ENCODE measurements at places on chromosomes 13 and 19.

DNA sequence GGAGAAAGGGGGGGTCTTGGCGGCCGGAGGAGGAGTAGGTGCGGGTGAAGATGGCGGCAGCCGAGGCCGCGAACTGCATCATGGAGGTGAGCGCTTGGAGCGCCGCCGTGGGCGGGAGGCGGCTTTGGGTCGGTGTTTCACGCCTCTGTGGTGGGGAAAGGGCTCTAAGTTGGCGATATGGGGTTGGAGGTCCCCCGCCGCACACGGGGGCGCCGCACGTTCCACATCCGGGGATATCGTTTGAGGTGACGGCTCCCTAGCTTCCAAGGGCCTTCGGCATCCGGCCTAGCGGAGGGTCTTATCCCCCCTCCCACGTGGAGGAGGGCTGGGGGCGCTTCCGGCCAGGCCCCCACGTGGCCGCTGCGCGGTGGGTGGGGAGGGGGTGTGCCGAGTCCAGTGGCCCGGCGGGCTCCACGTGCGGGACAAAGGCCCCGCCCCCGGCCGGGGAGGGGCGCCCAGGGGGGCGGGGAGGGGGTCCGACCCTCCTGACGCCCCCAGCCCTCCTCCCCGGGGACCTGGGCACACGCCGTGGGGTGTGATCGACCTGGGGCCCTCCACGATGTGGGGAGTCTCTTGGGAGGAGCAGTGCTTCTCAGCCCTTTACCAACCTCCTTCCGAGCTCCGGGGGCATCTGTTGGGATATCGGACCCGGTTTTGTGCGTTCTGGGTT lies at the start of gene PRMT1:
Gene PRMT1 (plus strand): TSS at position 41 of the 670 bp plus-strand sequence. CDS start 10 bp downstream, at position 51.
- DNase-seq, result peak; percentile 20

DNA sequence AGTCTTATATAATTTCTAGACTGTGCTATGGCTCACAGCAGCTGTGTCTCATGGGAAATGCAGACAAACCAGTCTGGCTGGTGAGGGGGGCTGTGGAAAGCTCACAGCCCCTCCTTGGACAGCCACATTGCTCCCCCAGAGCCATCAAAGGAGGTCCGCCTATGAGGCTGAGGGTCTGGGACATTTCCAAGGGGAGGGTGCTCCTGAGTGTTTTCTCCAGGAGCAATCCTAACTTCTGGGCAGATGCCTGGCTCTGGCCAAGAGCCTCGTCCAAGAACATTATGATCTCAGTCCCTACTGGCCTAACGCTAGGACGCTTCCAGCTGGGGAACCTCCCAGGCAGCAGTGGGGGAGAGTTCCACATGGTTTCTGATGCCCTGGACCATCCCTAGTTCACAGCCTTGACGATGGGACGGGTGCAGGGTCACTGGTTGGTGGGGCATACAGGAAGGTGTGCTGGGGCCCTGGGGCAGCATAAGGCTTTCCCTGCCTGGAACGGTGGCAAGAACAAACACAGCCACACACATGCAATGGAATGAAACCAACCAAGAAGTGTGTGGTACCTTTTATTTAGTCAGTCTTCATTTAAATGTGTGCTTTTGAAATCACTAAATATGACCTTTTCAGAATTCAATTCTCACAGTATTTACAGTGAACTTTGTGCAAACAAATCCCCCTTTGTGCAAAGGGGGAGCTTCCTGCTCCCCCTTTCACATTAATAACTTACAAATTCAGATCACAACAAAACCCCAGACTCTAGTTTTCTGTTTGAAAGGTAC lies 60.6 kb downstream of the CDADC1 start:
- DNase-seq, result peak; percentile 56

GRCh38 chr13:66951426-66951825 lies 278.7 kb downstream of the PCDH9 start:
- DNase-seq, result no peak

GRCh38 chr13:35768551-35768950 lies 292.1 kb upstream of the MAB21L1 start:
- peak; percentile 94 for DNase-seq

DNA sequence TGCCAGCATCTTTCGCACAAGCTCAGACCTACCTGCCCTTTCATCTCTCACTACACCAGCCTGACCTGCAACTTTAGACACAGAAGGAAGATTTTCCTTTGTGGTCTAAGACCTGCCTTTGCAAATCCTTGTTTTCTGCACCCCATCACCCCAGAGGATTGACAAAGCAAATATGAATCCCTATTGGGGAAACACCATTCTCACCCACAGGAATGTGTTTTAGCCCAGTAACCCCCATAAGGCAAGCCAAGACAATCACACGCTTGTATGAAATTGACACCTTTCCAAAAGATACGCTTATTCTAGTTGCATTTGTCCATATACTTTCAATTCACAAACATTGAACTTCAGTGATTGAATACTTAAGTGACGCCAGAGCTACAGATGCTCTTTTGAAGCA lies 55.7 kb downstream of the SPATA13 start:
- no peak for DNase-seq

DNA sequence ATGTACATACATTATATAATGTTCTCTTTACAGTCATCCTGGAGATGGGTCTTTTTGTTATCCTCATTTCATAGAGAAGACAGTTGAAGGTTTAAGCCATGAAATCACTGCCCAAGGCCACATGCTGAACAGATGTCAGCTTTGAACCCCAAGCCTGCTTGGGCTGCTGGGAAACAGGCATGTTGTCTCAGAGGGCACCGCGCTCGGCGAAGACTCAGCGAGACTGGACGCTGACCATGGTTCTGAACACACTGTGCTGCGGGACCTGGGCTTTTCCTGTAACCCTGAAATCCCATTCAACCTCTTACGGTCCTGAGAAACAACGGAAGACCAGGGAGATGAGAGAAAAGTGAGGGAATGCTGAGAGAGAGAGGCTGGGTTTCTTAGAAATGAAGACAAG lies 27.3 kb downstream of the LRFN3 start:
- DNase-seq, result peak; percentile 66

DNA sequence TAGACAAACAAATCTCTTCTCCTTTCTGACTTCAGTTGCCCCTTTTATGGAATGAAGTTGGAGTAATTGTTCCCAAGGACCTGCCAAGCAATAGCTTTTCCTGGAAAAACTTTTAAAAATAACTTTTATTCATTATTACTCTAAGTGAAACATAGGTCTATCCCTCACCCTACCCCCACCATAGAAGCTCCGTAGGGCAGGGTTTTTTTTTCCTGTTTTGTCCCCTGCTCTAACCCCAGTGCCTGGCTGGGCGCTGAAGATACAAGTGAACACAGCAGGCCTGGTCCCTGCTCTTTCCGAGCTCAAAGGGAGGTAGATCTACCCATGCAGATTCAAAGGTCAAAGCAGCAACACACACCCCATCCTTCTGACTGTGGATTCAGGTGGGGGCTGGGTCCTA lies 8.7 kb upstream of the GNG8 start:
- DNase-seq, result no peak

- no peak for DNase-seq
Observed at GRCh38 chr19:39727070-39727800, 10.6 kb downstream of the CLC start.

DNA sequence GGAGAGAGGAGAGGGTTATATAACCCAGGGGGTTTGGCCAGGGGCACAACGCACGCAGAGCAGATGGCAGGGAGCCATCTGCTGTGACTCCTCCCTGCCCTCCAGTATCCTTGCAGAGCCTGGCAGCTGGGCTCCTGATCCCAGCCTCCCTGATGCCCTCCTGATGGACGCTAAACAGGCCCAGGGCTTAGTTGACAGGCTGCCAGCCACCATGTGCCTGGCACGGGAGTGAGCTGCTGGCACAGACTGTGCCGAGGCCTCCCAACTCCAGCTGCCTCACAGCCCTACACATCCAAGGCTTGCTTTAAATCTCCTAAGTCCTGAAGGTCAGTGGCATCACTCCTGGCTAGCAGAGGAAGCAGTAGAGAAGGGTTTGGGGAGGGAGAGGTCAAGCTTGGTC lies 16.7 kb downstream of the SYDE1 start:
- DNase-seq, result no peak

GRCh38 chr19:960601-960938 lies 23.6 kb upstream of the WDR18 start:
- no peak for DNase-seq

DNA sequence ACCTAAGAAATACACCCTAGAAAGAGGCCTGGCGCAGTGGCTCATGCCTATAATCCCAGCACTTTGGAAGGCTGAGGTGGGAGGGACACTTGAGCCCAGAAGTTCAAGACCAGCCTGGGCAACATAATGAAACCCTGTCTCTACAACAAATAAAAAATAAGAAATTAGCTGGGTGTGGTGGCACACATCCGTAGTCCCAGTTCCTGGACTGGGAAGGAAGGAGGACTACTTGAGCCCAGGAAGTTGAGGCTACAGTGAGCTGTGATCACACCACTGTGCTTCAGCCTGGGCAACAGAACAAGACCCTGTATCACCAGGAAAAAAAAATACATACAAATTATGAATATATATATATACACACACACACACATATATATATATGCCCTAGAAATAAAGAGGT lies 42.7 kb downstream of the PHF11 start:
- DNase-seq, result no peak

DNA sequence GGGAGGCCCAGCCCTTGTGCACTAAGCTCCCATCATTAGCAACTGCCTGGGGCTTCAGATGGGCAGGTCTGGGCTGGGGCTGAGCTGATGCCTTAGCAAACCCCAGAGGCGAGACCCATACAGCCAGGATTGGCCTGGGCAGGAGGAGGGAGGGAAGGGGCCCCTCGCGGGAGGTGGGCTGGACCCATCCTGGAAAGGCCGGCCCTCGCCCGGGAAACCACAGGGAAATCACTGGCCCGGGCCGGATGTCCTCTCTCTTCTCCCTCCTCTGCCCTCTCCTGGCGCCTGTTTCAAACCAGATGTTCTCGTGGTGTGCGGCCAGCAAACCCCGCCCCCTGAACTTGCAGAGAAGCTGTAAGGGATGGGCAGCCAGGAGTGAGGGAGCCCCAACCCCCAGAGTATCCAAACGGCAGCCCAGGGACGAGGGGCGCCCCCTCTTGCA lies 43.1 kb downstream of the TMEM255B start:
- peak; percentile 66 for DNase-seq

GRCh38 chr19:13764821-13765394 lies 586 bp downstream of the MRI1 start:
- peak; percentile 29 for DNase-seq

- DNase-seq, result peak; percentile 73
Observed at GRCh38 chr13:26184791-26185250, 37.3 kb downstream of the RNF6 start.

Measured in iris pigment epithelial cell (primary cell).